ENCODE measurements at places on chromosomes 2 and 18.

- DNase-seq, result no peak
Measured at GRCh38 chr2:237759176-237759575, 39.4 kb upstream of the RBM44 start.

- DNase-seq, result no peak
Measured at GRCh38 chr18:72612894-72613533, 68.9 kb upstream of the CBLN2 start.

GRCh38 chr2:101842471-101842870 lies 145.0 kb downstream of the MAP4K4 start:
- DNase-seq, result no peak

DNA sequence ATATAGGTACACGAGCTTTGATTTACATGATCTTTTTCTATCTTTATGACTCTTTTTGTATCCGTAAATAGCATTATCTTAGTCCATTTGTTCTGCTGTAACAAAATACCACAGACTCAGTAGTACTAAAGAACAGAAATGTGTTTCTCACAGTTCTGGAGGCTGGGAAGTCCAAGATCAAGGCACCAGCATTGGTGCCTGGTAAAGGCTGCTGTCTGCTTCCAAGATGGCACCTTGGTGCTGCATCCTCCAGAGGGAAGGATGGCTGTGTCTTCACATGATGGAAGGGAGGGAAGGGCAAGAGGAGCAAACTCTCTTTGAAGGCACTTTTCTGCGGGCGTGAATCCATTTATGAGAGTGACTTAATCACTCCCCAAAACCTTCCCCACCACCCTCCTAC lies 36.0 kb downstream of the EIF5B start:
- no peak for DNase-seq

DNA sequence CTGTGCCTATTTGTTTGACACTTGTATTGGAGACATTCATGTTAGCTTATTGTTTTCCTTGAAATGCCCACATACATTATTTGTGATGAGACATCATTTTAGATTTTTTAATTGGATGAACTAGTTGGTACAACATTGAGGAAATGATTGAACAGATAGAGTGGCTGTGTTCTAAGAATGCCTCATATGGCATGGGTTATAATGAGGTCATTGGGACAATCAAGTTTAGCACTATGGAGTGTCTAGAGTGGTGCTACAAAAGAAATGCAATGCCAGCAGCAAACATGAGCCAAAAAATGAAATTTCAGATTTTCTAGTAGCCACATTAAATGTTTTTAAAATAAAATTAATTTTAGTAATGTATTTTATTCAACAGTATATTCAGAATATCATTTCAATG lies 28.1 kb downstream of the ACVR2A start:
- no peak for DNase-seq

GRCh38 chr2:236117401-236117800 lies 50.8 kb downstream of the GBX2 start:
- no peak for DNase-seq

GRCh38 chr2:238655974-238656722 lies 191.7 kb upstream of the TWIST2 start:
- DNase-seq, result no peak

DNA sequence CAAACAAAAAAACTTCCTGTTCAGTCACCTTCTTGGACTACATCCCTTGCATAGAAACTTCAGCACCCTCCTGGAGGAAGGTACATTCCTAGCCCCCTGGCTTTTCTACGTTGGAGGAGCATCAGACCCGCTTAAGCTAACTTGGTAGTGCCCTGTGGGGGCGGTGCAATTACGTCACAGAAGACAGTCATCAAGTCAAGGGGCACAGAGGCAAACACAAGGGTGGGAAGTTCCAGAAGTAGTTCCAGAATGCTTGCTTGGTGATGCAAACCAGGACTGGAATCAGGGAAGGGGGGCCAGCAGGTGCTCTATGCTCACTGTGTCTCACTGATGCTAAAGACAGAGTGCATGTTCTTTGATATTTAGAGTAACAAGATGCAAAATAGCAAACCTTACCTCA lies 15.2 kb upstream of the AGFG1 start:
- DNase-seq, result no peak
